HEK293T (cell line): ENCODE measurements at places on chromosomes 13 and 19.

DNA sequence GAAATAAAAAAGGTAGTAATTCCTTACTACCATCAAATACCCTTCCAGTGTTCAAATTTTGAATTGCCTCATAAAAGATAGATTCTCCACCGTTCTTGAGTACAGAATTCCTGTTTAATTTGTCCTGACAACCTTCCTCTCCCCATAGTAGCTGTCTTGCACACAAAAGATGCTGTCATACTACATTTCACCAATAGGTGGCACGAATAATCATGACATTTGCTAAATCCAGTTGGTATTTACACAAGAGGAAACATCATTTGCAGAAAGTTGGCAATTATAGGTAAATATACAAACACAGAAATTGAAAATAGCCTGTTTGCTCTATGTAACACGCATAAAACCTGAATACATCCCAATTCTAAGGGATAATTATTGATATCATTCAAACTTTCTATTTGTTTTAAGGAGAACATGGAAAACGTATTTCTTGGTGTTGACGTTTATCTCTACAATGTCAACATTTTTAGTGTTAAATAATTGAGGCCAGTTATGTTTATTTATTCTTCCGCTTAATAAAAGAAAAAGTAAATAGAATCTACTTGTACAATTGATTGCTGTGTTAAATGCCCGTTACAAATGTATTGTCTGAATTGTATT is 58.3 kb upstream of the CLDN10 start:
- peak; percentile 51 for DNase-seq

DNA sequence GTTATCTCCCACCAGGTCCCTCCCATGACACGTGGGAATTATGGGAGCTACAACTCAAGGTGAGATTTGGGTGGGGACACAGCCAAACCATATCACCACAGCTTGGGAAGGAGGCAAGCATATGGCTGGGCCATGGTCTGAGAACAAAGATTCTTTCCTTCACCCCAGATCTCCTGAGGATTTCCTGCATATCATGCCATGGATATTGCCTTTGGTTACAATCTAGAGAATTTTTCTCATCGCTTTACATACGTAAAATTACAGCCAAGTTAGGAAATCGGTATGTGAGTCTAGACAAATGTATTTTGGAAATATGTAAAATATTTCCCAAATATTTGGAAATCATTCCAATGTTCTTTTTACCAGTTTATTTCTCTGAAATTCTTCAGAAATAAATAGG is 398.3 kb downstream of the RFC3 start:
- DNase-seq: no peak

DNA sequence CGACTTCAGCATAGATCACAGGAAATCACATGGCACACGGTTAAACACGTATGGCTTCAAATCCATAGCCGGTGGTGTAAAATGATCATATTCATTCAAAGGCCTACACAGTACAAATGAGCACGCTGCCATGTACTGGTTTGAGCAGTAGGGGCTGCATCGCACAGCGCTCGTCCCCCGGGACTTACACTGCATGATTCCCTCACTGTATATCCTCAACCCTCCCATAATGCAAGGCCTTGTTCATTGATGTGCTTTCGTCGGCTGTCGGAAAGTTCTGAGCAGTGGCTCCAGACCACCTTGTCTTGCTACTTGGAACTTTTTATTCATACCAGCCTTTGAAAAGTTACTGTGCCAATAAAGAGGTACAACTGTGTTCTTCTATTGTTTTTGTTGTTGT is 578.2 kb downstream of the MYO16 start:
- DNase-seq: no peak

DNA sequence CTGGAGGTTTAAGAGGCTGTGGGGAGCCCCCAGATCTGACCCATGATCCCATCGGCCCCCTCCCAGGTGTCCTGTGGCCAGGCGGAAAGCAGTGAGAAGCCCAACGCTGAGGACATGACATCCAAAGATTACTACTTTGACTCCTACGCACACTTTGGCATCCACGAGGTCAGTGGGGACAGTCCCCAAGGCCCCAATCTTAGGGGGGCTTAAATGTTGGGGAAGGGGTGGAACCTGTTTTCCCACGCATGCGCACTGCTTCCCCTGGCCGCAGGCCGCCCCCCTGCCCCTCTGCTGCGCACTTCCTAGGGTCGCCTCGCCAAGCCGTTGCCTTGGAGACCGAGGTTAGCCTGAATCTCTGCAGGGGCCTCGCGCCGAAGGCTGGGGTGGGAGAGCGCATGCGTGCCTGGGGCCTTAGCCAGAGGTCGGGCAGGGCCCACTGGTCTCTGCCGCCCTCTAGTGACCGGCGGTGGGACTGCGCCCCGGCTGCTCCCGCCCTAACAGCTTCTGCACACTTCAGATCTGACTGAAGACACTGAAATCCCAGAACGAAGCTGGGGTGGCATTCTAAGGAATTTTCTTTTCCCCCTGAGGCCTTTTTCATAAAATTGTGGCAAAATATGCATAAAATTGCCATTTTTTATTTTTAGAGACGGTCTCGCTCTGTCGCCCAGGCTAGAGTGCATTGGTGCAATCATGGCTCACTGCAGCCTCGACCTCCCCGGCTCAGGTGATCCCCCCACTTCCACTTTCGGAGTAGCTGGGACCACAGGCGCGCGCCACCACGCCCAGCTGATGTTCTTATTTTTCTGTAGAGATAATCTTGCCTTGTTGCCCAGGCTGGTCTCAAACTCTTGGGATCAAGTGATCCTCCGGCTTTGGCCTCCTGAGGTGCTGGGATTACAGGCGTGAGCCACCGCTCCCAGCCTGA is 3.6 kb downstream of the PRMT1 start:
- DNase-seq: peak; percentile 91

DNA sequence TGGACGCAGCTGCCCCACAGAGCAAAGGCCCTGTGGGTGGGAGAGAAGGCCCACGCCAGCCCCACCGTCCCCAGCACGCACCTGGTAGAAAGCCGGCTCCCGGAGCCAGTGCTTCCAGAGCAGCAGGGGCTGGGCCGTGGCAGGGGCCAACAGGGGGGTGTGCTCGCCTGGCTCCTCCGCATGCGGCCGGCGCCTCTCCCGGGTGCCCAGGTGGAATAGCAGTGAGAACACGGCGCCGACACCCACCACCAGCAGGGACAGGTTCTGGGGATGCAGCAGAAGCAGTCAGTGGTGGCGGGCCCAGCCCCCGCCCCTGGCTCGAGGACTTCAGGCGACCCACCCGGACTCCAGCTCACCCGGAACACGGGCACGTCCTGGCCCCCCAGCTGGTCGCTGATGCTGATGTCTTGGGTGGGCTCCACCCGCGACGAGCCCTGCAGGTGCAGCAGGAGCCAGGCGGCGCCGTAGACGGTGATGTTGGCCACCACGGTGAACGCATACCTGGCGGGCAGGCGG is 8.9 kb downstream of the TEKTIP1 start:
- no peak for DNase-seq

DNA sequence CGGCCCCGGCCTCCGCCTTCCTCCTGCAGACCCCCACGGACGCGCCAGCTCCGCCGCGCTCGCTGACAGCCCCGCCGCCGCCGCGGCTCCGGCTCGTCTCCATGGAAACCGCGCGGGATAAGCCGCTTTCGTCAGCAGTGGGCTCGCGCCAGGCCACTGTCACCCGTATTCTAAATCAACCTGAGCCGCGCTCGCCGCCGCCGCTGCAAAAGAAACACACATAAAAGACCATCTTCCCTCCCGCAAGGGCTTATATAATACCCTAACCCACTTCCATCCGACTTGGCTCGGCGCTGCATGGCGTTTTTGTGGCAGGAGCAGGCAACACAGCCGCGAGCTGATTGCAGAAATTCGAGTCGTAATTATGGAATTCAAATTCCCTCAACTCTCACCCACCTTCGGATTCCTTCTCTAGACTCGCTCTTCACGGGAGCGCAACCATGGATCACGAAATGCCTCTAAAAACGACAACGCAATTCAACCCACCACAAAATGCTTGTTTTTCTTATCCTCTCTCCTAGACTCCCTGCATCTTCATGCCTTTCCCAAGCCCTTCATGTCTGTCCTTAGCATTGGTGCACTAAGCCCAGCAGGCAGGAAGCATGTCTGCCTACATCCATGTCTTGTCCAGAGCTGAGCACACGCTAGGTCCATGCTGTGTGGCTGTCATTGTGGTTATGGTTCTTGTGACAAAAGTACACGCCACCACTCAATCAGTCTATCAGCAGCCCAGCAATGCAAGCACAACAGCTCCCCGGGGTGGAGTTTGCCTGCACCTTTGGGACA is at the start of gene AMER2:
AMER2 (minus strand) TSS at position 772 of the 786 bp plus-strand sequence; CDS start at position 103, 669 bp downstream.
- peak; percentile 33 for DNase-seq

- no peak for DNase-seq
Measured at GRCh38 chr13:26041444-26041843, 10.4 kb downstream of the SHISA2 start.

GRCh38 chr13:102718746-102719145 is 23.9 kb upstream of the METTL21C start:
- DNase-seq: no peak
